ENCODE measurements at places on chromosomes 3 and 15.
A peak's percentile ranks its signal among the peaks of the same experiment; 100 is the strongest.

GRCh38 chr15:77620297-77620696 lies 12.4 kb downstream of the LINGO1 start:
- no peak for DNase-seq

- DNase-seq = peak; percentile 75
These were observed 43.9 kb upstream of the PLXND1 start for GRCh38 chr3:129650256-129650872.

GRCh38 chr3:127712881-127713771 lies 40.4 kb downstream of the ABTB1 start:
- DNase-seq = no peak

DNA sequence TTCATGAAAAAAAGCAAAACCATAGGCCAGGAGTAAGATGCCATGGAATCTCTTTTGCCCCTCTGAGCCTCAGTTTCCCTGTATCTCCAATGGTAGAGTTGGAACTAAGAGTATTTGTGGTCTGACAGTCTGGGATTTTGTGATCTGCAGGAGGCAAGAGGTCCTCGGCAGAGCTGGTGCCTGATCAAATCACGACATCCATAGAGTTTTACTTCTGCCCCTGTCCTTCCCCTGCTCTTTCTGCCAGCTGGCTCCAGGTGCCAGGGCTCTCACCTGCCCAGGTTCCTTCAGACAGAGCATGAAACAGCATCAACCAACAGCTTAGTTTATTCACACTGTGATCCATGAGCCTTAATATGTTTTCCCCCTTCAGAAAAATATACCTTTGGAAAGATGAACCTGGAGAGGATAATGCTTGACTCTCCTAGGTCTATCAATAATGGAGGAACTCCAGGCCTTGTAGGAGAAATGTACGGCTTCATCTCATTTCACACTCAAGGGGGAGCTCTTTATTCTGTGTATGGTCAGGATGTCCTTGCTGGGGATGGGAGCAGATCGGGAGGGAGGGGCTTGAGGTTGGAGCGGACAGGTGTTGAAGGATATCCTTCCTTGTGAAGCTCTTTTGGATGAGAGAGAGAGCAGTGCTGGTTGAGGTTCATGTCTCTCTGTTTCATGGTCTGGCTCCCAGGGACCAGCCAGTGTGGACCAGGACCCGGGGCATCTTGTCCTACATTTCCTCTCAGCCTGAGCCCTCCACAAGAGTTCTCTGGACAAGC lies 309.9 kb downstream of the RPLP1 start:
- DNase-seq = no peak

- no peak for DNase-seq
These were observed 2.4 kb downstream of the SCAP start for GRCh38 chr3:47473391-47473790.

DNA sequence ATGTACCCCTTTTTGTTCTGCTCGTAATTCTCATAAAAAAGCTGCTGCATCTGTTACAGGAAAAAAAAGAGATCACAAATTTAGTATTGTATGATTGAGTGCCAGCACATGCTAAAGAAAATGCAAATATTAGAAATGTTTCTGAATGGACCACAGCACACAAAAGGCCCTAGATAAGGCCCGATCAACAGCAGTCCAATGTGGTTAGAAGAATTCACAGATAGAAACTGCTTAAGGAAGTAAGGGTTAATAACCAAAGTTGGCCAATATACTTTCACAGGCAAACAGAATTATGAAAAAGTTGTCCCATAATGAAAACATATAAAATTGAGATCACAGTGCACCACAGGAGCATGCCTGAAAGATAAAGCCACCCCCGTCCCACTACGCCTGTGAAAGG lies 72.9 kb downstream of the CHSY1 start:
- no peak for DNase-seq

DNA sequence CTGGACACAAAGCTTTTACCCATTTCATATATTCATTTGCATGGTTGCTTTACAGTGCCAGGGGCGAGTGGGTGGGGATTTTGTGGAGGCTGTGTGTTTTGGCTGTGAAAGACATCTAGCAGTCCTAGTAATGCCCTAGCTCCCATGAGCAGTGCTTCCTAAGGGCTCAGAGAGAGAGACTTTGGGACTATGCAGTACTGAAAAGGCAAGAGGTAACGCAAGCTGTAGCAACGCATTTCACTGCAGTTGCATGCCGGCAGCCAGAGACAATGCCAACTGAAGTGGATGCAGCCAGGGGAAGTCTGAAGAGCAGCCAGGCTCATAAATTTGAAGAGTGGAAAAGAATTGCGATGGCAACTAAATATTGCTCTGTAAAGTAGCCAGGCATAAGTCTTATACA lies 27.4 kb upstream of the ATP10A start:
- no peak for DNase-seq

- no peak for DNase-seq
These were observed 45.9 kb upstream of the APEH start for GRCh38 chr3:49628249-49628648.

- no peak for DNase-seq
These were observed 72.5 kb downstream of the TNFAIP8L3 start for GRCh38 chr15:51022206-51022605.

Data from GM12865 (cell line).